ENCODE measurements at places on chromosomes 2 and 18.

GRCh38 chr2:237184192-237184918 is 98.7 kb downstream of the COPS8 start:
- no peak for DNase-seq

- no peak for DNase-seq
These were observed 15.6 kb downstream of the ATOH8 start for GRCh38 chr2:85769236-85769982.

GRCh38 chr2:46236006-46236875 is 61.0 kb upstream of the EPAS1 start:
- no peak for DNase-seq

- DNase-seq, result no peak
These were observed 129.2 kb downstream of the MYCN start for GRCh38 chr2:16069663-16069932.

GRCh38 chr2:171972329-171972982 is 27.3 kb upstream of the METAP1D start:
- DNase-seq, result no peak
